ENCODE measurements at places on chromosomes 6 and 20.

GRCh38 chr6:25700761-25701160 is 48.7 kb downstream of the SCGN start:
- no peak for DNase-seq

DNA sequence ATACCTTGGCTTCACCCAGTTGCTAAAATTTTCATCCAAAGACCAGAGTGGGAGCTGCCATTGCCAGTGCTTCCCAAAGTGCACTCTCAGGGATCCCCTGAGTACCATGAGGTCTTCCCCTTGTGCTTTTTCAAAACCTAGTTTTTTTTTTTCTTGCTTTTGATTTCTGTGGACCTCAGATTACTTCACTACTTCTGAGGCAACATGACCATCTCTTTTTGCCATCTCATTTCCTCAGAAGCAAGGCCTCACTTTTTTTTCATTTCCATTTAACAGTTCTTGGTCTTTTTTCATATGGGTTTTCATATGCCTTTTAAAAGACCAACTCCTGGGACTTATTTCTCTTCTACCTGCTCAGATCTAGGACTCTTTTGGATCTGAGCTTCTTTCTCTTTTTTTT is 64.1 kb upstream of the MMS22L start:
- DNase-seq: no peak

GRCh38 chr20:39398656-39399055 is 436.5 kb downstream of the DHX35 start:
- DNase-seq: no peak

DNA sequence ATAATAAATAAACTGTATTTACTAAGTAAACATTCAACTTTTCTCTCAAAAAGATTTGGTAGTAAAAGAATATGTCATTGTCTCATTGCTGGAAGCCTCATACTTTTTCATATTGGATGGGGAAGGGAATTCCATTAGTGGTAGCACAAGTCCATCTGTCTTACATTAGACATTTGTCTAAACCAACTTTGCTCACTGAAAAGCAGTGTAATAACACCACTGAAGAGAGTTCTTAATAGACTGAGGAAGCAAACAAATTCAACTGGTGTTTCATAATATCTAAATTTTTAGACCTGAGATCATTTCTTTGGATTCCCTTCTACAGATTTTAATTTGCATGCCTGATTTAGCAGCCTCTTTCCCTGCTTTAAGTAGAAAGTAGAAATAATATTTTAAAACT is 62.7 kb downstream of the PLCB1 start:
- no peak for DNase-seq

DNA sequence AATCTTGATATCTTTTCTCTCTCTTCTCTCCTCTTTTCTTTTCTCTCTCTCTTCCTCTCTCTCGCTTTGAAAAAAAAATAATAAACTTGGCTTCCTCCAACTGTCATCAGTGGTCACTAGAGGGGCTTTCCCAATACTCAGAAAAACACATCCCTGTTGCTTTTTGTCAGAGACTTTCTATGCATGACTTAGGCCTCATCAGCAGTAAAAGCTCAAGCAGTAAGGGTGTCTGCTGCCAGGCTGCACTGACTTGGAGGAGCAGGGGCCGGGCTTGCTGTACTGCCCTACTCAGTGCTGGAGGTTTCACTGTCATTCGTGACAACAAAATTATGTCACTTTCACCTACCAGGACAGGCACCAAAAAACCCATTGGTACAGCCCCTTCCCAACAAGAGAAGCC is 272.0 kb downstream of the ADGB start:
- peak; percentile 20 for DNase-seq

GRCh38 chr6:24981386-24981760 is 45.6 kb upstream of the RIPOR2 start:
- no peak for DNase-seq

DNA sequence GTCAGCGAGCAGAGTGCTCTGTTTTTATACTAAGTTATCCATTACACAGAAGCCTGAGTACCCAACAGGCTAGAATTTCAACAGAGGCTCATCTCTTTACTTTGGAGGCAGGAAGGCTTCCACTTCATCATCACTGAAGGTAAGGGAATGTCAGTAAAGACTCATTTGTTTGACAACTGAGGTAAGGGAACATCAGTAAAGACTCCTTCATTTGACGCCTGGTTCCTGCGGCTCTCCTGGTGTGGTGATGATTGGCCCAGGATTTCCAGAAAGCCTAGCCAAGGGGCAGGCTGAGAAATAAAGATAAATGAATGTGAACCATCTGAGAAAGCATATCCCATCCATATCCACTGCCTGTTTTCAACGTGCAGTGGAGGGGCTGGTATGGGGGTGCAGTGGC is 244.6 kb upstream of the ECI2 start:
- DNase-seq: no peak

GRCh38 chr20:48858075-48858790 is 30.4 kb upstream of the PREX1 start:
- DNase-seq: no peak

- peak; percentile 84 for DNase-seq
Observed at GRCh38 chr20:47663354-47664067, 121.8 kb downstream of the SULF2 start.

- DNase-seq: no peak
Observed at GRCh38 chr6:139355172-139355571, 19.3 kb downstream of the CITED2 start.

- DNase-seq: no peak
Observed at GRCh38 chr6:7418238-7418905, 28.8 kb downstream of the RIOK1 start.

DNA sequence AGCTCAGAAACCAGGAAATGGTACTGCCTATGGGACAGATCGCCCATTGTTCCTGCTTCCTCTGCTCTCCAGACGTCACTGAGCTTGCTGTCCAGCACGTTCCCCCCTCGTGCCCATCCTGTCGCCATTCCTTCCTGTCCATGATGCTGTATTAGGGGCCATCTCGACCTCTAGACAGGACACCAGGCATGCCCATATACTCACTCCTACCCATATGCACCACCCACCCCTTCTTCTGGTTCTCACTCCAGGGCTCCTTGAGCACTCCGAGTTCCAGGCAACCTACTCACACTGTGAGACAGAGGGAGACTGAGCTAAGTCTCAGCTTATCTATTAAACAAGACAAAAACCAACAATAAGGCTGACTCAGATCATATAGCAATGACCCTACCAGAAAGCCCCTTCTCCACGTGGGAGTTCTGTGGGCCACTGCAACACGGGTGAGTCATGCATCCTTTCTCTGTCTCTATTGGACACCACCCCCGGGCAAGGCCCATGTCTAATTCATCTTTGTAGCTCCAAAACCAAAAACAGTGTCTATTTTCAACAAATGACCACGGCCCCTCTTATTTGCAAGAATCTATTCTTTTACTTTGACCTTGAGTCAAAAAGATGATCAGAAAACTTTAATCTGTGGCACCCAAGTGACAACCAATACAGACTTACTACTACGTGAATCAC is 65.7 kb downstream of the PSMG4 start:
- DNase-seq: peak; percentile 65

- no peak for DNase-seq
Observed at GRCh38 chr20:18224968-18225568, 63.3 kb upstream of the ZNF133 start.

GRCh38 chr6:84059082-84059481 is 25.5 kb downstream of the MRAP2 start:
- DNase-seq: no peak

DNA sequence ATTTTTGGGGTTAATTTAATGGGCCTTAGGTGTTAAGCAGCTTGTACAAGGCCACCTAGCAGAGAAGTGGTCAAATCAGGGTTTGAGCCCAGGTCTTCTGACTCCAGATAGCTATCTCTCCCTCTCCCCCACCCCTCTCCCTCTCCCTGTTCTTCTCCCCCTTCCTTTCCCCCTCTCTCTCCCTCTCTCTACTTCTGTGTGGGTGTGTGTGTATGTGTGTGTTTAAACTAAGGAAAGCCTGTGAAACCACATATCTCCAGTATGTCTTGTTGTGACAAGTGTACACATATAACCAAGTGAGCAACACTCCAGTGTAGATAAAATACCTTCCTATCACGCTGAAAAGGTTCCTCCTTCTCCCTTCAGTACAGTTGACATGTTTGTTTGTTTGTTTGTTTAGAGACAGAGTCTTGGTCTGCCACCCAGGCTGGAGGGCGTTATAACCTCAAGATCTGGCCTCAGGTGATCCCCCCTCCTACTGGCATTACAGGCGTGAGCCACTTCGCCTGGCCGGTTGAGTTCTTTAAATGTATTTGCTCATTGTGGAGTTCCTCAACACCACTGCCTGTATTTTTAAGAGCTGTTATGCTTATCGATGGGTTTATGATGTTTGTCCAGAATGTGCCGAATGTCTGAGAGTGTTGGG is 140.4 kb downstream of the JARID2 start:
- DNase-seq: no peak
